ENCODE measurements at places on chromosomes 2 and 18. TPM values are rescaled to one million over a fixed set of nuclear protein-coding genes. Genes with fewer than 3 reads are reported as not detected.

The SERPINB13 gene
- not detected for polyA plus RNA-seq

GRCh38 chr2:221529943-221530652 is 42.0 kb downstream of the EPHA4 start:
- peak; percentile 58 for DNase-seq

DNA sequence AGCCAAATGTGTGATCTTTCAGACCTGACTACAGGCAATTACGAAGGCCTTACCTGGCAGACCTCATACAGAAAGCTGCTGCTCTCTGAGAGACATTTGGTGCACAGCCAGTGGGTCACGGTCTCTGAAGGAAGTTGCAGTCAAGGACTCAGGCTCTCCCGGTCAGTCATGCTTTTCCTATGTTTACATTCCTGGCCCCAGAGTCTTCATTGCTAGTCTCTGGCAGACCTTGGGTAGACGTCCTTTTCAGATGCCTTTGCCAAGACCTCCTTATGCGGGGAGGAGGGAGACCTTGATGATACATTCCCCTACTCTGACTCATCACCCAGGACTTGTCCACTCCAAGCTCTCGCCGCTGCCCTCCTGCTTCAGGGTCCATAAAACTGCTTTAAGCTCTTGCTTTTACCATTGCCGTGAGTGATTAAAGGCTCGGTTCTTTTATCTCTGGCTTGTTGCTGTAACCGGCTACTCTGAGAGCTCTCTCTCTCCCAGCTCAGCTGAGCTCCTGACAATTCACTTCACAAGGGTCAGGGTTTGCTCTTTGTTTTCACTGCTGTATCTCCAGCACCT is 62.0 kb upstream of the SLC35F5 start:
- peak; percentile 74 for DNase-seq

The GPR75 gene
- 2.0 TPM for polyA plus RNA-seq

DNA sequence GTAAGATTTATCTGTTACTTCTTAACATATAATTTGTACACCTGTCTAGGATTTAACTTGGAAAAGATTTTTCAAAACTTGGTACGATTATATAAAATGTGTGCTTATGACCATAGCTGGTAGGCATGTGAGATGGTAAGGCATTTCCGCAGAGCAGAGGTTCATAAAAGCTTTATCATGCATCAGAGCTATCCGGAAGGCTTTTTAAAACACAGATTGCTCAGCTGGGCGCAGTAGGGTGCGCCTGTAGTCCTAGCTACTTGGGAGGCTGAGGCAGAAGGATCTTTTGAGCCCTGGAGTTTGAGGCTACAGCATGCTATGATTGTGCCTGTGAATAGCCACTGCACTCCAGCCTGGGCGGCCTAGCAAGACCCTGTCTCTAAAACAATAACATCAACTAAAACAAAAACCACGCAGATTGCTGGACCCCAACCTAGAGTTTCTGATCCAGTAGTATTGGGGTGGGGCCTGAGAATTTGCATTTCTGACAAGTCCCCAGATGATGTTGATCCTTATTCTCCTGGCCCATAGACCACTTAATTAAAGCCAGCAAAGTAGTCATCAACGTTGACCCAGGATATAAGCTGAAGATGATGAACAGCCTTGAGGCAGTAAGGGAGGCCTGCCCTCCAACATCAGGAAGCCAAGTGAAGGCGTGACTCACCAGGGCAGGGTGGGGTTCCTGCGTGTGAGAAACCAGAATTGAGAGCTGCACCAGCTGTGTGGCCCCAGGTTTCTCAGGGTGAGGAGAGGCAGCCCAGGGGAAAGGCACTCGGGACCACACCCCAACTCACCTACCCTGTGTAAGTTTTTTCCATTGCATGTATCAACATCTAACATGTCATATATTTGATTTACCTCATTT is 21.6 kb upstream of the SLC20A1 start:
- DNase-seq = no peak

The TUBA4B gene
- polyA plus RNA-seq = not detected

- no peak for DNase-seq
Measured at GRCh38 chr18:79800371-79801180, 2.8 kb downstream of the KCNG2 start.

The FER1L5 gene
- polyA plus RNA-seq = 1.9 TPM

- no peak for DNase-seq
Measured at GRCh38 chr2:10527585-10527984, 79.5 kb upstream of the ODC1 start.

GRCh38 chr18:69469444-69469919 is 68.8 kb downstream of the DOK6 start:
- DNase-seq = no peak

DNA sequence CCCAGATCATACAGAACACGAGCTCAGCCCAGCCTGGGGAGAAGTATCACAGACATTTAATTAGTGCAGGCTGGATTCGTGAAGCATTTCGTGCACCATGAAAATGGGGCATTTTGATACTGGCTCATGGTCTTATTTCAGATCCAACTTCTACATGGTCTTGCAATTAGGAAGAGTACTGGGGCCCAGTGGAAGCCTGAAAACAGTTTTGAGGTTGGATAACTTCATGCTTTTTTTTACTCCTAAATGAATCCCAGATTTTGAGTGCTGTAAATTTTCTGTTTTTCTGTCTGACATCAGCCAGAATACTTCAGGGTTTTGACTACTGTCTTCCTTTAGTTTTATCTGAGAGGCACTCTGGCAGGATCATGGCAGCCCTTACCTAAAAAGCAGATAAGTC is 160.1 kb downstream of the GFPT1 start:
- no peak for DNase-seq

- DNase-seq = no peak
Measured at GRCh38 chr2:109364217-109364616, 235.2 kb downstream of the SH3RF3 start.

- no peak for DNase-seq
Measured at GRCh38 chr2:83051538-83052170, 1407.4 kb downstream of the SUCLG1 start.

DNA sequence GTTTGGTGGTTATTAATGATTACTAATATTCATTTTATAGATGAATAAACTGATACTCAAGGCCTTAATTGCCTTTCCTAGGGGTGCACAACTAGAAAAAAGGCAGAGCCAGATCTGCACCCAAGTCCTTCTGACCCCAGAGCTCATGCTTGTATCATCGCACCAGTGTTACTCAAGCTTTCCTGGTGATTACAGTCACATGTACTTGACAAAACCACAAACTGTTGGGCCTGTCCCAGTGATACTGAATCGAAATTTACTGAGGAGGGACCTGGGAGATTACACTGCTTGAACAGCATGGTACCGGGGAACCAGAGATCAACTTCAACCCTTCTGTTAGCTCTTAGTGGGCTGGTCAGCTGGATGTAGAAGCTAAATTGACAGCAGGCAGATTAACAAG is 33.7 kb downstream of the FASTKD2 start:
- DNase-seq = no peak

The RBM44 gene
- 0.53 TPM for polyA plus RNA-seq

DNA sequence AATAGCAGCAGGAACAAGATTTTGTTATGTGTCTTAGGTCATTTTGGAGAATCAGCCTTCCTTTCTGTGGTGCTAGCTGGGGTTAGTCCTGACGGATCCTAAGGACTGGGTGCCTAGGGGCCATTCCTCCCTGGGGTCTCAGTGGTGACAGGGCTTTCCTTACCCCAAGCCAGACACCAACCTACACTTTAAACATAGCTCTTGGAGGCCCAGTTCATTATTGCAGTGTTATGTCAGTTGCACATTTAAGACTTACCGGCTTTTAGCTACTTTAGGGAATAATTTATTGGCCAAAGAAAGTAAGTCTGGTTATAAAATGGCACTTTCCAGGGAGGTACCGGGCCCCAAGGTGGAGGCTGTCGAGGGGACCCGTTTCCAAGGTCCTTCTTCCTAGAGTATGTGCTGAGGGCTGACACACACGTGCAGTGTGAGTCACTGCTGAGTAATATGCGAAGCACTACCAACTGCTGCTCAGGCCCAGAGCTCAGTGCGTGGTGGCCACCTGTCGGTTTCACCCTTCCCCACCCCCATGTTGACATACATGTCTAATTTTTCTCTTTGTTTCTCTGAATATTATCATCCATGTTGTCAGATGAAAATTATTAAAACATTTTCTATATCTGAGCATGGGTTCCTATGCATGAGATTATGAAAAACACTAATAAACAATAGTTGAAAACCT is 37.0 kb upstream of the GRHL1 start:
- DNase-seq = no peak

- DNase-seq = peak; percentile 53
Measured at GRCh38 chr2:40642237-40642636, 190.3 kb upstream of the SLC8A1 start.

The FAM237A gene
- not detected for polyA plus RNA-seq

- no peak for DNase-seq
Measured at GRCh38 chr2:240372101-240372500, 63.4 kb upstream of the GPC1 start.

DNA sequence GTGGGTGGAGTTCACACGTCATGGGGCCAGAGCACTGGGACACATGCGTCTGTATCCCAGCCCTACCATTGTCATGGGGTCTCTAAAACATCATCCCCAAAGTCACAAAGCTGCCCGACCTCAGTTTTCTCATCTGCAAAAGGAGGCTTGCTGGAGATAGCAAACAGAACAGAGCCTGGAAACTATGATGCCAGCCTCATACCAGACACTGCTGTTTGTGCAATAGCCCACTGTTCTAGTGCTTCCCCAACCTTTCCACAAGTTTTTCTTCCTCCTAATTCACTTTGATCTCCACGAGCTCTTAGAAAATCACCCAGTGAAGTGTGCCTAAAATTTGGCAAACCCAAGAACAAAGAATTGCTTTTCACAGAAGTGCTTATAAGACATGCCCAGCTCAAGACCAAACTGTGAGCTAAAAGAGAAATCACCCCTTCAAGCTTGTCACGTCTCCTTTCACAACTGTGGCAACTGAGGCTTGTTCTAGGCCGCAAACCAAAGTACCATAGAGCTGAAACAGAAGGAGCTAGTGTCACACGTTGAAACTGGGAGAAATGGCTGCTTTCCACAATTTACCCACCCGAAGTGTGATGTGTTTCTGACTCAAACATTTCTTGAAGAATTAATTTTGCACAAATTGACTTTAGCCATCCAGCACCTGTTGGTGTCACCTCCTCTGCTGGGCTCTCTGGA is 162.7 kb upstream of the ID2 start:
- DNase-seq = no peak

GRCh38 chr2:279366-279765 is 8.5 kb downstream of the ALKAL2 start:
- DNase-seq = no peak

The TMEM169 gene
- 5.0 TPM for polyA plus RNA-seq

- no peak for DNase-seq
Measured at GRCh38 chr2:21376864-21377263, 253.1 kb downstream of the TDRD15 start.

The PPP1CB gene
- 163 TPM for polyA plus RNA-seq

DNA sequence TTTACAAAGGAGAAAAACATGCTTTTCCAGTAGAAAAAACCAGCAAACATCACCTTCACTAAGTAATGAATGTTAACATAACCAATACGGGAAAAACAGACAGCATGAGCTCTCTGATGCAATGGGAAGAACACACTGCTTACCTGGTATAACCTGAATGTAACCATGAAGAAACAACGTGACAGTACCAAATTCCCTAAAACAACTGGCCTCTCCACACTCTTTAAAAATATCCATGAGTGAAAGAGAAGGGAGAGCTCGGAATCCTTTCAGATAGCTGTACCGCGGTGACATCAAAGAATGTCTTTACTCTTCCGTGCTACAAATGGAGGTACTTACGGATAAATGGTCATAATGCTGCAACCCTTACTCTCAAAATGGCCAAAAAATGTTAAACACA is 32.1 kb downstream of the SAP130 start:
- no peak for DNase-seq

- DNase-seq = no peak
Measured at GRCh38 chr2:235054919-235055318, 103.1 kb downstream of the SH3BP4 start.

The DNPEP gene
- 28.6 TPM for polyA plus RNA-seq

The ERICH2 gene
- 0.88 TPM for polyA plus RNA-seq

DNA sequence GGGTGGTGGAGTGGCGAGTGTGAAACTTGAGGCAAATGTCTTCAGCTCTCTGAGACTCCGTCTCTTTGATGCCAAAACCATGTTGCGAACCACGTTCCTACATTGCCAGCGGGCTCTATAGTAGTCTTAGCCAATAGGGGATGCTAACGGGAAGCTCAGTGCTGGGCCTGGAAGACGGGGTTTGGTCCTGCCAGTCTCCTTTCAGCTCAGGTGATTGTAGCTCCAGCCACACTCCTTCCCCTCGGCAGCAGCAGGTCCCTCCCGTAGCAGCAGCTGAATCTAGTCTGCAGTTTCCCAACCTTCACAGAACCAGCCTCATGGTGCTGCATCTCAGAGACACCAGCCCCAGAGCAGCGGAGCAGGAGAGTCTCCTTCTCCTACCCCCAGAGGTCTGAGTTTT is 109.7 kb downstream of the TFCP2L1 start:
- no peak for DNase-seq

DNA sequence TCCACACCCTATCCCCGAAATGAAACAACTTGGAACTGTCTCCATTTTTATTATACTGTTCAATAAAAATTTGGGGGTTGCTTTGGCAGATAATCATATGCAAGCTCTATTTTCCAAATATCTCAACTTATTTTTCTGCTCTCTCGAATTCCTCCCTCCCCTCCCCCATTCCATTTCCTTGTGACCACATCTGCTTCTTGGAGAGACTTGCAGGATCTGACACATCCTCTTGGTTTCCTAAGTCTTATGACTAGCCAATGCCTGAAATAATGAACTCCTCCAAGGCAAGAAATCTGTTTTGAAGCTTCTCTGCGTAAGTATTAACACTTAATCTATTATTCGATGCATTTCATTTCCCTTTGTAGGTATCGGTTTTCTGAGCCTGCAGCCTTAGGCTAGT is 16.1 kb downstream of the TGIF1 start:
- DNase-seq = peak; percentile 80

- peak; percentile 88 for DNase-seq
Measured at GRCh38 chr2:66433945-66434678, 813 bp upstream of the MEIS1 start.

The FANCL gene
- polyA plus RNA-seq = 28.5 TPM

DNA sequence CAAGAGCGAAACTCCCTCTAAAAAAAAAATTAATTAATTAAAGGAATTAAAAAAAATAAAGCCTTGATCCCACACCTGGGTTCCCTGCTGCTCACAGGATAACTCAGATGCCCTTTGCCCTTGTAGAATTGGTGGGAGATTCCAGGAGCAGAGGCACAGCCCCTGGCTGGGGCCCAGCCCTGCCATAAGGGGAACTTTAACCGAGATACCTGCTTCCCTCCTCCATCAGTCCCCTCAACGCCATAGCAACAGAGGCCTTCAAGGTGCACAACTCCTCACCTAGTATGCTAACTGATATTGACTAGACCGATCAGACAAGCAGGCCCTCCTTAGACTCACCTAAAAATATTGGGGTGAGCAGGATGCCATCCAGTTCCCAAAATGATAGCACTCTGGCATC is 23.6 kb downstream of the TEX44 start:
- no peak for DNase-seq

- no peak for DNase-seq
Measured at GRCh38 chr2:101763496-101764333, 66.2 kb downstream of the MAP4K4 start.

Data from muscle of leg (tissue), 16 donors.